ENCODE measurements at places on chromosomes 3 and 15.

DNA sequence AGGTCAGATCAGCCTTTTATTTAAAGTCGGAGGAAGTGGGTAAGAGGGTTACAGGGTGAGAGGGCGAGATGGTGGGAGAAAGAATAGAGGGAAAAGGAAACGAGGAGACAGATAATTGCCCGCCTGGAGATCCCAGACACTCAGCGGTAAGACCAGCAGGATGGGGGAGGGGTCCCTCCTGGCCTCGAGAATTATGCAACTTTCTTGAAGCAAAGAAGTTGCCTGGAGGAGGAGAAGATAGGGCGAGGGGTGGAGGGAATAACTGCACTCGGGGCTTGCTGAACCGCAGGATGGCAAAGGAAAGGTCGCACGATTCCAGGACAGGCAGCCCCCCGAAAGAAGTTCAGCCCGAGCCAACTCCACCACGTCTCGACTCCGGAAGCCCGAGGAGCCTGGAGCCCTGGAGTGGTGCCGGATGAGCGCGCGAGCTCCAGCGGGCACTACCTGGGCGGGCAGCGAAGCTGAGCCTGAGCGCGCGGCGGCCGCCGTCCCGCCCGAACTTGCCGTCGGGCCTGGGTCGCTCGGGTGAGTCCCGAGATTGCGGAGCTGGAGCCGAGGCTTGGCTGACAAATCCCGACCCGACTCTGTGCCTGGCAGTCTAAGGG, 402 bp downstream of the WWTR1 start:
- DNase-seq = no peak

- DNase-seq = no peak
These were observed 86.6 kb upstream of the NEO1 start for GRCh38 chr15:72965671-72966070.

DNA sequence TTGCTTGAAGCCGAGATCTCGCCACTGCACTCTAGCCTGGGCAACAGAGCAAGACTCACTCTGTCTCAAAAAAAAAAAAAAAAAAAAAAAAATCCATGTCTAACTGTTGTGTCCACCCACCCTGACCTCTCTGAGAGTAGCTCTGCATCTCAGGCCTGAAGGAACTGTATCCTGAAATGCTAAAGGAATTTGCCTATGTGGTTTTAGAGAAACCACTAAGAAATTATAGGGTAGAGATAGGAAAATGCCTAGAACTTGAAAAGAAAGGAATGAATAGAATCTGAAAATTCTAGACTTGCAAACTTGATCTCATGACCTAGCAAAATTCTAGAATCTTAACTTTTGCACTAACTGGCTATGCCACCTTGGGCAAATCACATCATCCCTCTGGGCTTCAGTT, 217.5 kb upstream of the ROPN1 start:
- DNase-seq = peak; percentile 34

DNA sequence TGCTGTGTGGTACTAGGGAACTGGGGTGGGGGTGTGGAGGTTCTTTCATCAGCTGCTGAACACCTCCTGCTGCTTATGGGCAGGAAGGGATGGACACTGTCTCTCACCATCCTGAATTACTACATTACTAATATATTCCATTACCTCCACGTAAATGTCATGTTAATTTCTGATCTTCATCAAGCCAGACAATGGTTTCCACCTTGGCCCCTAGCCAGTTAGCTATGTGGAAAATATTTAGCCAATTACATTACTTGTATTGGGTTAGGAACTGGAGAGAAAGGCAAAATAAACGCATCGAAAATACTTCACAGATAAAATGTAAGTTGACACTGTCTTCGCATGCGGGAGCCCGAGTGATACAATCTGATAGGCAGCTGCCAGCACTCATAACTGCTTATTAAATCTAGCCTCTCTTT, 95.1 kb downstream of the FOXP1 start:
- no peak for DNase-seq

DNA sequence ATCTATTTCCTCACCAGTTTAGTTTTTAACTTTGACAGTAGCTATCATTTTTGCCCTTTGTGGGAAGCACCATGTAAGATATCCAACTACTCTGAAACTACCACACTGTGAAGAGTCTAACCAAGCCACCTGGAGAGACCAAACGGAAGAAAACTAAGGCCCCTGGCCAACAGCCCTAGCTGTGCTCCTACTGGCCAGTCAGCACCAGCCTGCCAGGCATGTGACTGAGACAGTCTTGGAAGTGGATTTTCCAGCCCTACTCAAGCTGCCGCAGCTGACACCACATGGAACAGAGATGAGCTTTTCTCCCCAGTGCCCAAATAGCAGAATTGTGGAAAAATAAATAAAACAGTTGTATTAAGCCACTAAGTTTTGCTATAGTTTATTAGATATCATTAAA, 2.9 kb upstream of the TBC1D5 start:
- DNase-seq = no peak

- DNase-seq = peak; percentile 45
These were observed 195.2 kb upstream of the DPPA4 start for GRCh38 chr3:109532257-109533216.

- DNase-seq = no peak
These were observed 364.4 kb upstream of the ARHGEF26 start for GRCh38 chr3:153756816-153757215.

GRCh38 chr3:58340594-58341244, 8.0 kb downstream of the PXK start:
- no peak for DNase-seq

DNA sequence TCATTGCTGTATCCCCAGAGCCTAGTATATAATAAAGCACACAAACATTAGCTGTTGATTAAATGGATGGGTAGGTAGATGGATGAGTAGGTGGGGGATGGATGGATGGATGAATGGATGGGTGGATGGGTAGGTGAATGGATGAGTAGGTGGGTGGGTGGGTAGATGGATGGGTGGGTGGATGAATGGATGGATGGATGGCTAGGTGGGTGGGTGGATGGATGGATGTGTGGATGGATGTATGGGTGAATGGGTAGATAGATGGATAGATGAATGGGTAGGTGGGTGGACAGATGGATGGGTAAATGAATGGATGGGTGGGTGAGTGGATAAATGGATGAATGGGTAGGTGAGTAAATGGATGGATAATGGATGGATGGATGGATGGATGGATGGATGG, 30.2 kb upstream of the NSMCE3 start:
- DNase-seq = no peak

GRCh38 chr15:41494922-41495735, 1.5 kb downstream of the ITPKA start:
- DNase-seq = no peak

DNA sequence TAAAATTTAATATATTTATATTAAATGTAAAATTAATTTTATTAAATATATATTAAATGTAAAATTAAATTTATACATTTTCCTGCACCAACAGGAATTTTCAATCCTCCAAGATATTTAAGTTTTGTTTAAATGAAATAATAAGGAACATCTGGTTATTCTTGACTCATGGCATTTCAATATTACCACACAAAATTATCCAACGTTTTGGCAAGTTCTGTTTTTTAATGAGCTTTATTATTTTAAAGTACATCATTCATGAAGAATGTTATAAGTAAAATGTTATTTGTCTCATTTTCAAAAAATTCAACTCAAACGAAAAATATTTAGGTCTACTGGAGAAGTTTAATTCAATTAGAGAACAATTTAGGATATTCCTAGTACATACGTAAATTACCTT, 811.4 kb downstream of the NAALADL2 start:
- DNase-seq = no peak

DNA sequence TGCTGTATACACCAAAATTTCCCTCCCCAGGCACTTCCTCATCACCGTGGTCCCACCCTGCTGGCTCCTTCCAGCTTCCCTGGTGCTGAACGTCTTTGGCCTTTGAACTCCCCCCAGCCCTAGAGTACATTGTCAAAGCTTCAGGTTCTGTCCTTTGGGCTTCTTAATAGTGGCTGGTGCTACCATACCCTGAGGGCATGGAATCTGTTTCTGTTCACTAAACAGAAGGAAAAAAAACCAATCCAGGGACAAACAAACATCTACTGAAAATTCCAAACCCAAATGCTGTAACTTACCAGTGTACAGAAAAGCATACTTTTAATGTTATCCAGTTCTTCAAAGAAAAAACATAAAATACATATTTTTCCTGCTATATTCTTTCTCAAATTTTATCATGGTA, 148.7 kb downstream of the MYLK start:
- no peak for DNase-seq

DNA sequence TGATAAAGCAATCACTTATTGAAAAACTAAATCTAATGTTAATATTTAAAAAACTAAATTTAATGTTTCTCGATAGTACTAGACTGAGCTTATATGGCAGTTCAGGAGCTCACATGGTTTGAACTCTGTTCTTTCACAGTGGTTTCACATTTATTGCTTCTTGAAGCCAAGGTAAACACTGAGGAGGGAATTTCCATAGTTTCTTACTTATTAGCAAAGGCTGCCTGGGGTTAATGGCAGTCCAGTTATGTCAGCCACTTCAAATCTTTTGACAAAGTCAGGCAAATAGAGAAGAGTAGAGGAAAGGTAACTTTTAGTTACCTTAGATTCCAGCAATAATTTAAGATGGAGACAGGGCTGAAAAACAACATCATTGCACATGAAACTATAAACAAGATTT, 831.5 kb downstream of the ROBO2 start:
- no peak for DNase-seq

DNA sequence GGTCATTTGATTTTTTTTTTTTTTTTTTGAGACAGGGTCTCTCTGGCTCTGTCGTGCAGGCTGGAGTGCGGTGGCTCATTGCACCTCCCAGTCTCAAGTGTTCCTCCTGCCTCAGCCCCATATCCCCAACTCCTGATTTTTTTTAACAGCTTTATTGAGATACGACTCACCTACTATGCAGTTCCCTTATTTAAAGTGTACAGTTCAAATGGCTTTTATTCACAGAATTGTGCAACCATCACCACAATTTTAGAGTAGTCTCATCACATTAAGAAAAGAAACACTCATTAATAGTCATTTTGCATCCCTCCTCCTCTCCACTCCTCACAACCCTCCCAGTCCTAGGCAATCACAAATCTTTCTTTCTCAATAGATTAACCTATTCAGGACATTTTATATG, 1.9 kb upstream of the TRA2B start:
- no peak for DNase-seq

DNA sequence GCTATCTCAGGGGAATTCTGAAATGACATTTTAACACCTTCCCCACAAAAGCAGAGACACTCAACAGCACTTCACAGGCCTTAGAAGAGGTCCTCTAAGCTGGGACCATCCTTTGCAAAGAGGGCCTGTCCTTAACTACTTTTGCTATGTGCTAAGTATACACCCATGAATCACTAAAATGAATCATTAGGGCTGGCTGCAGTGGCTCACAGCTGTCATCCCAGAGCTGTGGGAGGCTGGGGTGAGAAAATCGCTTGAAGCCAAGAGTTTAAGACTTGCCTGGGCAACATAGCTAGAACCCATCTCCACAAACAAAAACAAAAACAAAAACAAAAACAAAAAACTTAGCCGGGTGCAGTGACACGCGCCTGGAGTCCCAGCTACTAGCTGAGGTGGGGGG, 53.9 kb upstream of the MELTF start:
- DNase-seq = peak; percentile 48

DNA sequence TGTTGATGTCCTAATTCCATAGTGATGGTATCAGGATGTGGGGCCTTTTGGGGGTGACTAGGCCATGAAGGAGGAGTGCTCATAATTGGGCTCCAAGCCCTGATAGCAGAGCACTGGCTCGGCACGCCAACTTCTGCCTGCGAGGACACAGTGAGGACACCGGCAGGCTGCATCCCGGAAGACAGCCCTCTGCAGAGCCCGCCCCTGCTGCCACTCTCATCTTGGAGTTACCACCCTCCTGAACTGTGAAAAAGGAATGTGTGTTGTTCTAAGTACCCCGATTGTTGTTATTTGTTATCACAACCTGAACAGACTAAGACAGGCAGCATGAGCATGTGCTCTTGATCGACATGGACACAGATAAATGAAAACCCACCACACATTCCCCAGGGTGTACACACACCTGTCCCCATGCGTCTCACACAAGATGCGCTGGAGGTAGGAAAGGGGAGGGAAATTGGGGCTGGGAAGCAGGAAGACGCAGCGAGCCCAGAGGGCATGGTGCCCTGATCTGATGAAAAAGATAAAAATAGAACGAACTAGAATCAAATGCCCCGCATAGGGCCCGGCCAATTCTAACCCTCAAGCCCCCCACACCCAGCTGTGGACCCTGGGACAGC, 40.1 kb downstream of the RPN1 start:
- no peak for DNase-seq
